ENCODE measurements at places on chromosomes 11 and 22.
A peak's percentile ranks its signal among the peaks of the same experiment; 100 is the strongest.

GRCh38 chr11:31442086-31442485 is 67.3 kb downstream of the IMMP1L start:
- no peak for DNase-seq

DNA sequence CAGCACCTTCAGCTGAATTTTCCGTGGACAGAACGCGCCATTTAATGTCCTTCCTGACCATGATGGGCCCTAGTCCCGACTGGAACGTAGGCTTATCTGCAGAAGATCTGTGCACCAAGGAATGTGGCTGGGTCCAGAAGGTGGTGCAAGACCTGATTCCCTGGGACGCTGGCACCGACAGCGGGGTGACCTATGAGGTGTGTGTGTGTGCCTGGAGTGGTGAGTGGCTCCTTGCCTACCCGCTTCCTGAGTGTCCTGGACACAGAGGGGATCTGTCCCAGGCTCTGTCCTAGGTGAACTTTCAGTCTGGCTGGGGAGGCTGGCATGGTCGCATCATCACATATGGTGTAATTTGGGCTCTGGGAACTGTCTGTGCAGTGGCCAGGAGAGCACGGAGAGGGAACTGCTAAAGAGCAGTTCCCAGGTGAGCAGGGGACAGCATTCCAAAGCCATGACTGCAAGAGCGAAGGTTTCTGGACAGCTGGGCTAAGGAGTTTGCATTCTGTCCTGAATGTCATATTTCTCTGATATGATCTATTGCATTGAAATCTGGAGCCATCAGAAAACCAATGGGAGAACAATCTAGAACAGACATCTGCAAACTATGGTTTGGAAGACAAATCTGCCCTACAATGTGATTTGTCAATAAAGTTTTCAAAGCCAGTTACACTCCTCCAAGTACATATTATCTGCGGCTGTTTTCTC is 104.3 kb downstream of the RRAS2 start:
- no peak for DNase-seq

DNA sequence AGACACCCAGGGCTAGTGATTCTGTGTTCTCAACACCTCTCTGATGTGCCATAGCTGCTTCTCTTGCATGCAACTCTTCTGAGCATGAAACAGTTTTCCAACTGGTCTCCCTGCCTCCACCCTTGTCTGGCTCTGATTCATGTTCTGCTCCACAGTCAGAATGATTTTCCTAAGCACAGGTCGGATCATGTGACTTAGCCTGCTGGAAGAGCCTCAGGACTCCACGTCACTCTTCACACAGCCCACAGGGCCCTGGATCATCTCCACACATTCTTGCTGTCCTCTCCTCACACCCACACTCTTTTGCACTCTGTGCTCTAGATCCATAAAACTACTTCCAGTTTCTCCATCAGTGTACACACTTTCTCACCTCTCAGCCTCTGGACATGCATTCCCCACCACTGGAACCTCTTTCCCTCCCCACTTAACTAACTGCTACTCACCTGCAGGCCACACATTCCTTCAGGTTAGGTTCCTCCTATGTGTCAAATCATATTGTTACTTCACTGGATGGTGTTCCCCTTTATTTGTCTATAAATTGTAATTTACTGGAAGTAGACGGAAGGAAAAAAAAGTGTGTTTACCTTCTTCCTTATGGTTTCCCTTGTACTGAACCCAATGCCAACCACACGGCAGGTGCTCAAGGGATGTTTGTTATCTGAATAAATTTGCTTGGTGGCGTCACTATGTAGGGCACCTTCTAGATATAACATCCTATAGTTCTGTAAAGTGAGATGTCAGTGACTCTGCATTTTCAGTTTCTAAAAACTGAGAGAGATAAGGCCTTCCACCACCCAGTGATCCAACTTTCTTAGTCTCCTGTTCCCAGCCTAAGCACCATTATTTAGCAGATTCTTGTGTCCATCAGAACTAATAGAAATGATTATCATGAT is 133.7 kb downstream of the ETS1 start:
- DNase-seq: no peak

DNA sequence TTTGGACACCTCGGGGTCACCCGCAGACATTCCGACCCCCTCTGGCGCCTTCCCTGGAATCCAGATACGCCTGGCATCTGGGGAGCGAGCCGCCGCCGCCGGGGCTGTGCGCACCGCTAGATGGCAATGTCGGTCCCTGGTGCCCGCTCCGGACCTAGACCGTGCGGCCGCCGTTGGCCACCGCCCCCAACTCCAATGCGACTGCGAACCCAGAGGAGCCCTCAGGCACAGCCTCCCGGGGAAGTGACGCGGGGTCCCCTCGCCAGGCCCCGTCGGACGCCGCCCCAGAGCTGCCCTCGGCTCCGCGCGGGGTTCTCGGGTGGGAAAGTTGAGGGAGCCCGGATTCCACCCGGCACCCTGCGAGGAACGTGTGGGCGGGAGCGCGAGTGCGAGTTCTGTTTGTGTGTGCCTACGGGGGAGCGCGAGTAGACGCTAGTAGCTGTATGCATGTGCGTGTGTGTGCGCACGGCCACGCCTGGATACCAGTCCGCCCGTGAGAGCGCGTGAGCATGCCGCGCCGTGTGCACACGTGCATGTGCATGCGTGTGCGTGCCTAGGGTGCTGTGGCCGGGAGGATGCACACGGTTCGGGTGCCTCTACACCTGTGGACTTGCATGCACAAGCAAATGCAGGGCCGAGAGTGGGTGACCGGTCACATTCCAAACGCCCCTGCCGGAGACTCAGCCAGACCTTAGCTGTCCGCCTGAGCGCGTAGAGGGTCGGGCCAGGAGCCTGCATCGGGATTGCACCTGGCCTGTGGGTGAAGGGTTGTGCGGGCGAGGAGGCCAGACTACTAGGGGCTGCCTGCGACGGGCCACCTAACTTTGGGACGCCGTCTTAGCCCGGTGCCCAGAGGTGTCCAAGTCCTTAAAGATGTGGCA is 1.9 kb downstream of the CHRM4 start:
- DNase-seq: peak; percentile 11

- no peak for DNase-seq
These were observed 428 bp downstream of the CDKN1C start for GRCh38 chr11:2885017-2885677.

GRCh38 chr11:113781682-113782081 is 2.1 kb downstream of the CLDN25 start:
- DNase-seq: no peak

GRCh38 chr11:26860091-26860780 is 133.7 kb upstream of the FIBIN start:
- DNase-seq: no peak

GRCh38 chr11:15163136-15163535 is 48.4 kb downstream of the INSC start:
- no peak for DNase-seq

- no peak for DNase-seq
These were observed 42.5 kb upstream of the GAL start for GRCh38 chr11:68641880-68642279.

GRCh38 chr22:26210334-26210733 is 41.1 kb downstream of the SEZ6L start:
- DNase-seq: no peak

- no peak for DNase-seq
These were observed 110.8 kb downstream of the MORC2 start for GRCh38 chr22:30857791-30858190.

GRCh38 chr11:121291319-121291718 is 1.3 kb upstream of the SC5D start:
- no peak for DNase-seq

GRCh38 chr22:22431271-22432220 is 77.0 kb downstream of the ZNF280B start:
- DNase-seq: no peak

- DNase-seq: no peak
These were observed 4.7 kb upstream of the ARHGAP42 start for GRCh38 chr11:100682247-100682969.

GRCh38 chr22:44260216-44261035 is 52.3 kb downstream of the SHISAL1 start:
- no peak for DNase-seq

GRCh38 chr11:40819230-40819629 is 640.2 kb downstream of the LRRC4C start:
- DNase-seq: no peak

DNA sequence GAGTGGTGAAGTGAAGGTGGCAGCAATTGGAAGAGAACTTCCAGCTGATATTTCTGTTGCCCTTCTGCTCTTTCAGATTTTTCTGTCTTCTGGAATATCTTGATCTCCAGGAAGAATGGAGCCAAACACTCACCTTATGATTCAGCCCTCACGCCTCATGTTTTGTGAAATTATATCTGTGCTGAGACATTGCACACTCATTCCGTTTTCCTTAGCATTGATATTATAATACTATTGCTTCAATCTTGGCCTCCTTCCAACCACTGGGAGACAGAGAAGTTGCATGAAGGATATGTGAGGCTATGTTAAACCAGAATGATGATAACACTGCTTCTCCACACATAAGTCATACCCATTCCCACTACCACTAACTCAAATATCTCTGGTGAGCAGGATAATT is 177.9 kb downstream of the ETS1 start:
- DNase-seq: no peak

DNA sequence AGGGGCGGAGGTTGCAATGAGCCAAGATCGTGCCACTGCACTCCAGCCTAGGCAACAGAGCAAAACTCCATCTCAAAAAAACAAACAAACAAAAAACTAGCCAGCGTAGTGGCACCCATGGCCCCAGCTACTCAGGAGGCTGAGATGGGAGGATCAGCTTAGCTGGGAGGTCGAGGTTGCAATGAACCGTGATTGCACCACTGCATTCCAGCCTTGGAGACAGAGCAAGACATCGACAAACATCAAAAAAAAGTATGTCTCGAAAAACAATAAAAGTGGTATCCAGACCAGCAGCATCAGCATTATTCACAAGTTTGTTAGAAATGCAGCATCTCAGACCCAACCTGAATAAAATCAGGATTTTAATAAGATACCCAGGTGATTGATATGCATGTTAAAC is 6.2 kb upstream of the MAPK1 start:
- no peak for DNase-seq

- no peak for DNase-seq
These were observed 16.9 kb downstream of the SAAL1 start for GRCh38 chr11:18088966-18089365.

DNA sequence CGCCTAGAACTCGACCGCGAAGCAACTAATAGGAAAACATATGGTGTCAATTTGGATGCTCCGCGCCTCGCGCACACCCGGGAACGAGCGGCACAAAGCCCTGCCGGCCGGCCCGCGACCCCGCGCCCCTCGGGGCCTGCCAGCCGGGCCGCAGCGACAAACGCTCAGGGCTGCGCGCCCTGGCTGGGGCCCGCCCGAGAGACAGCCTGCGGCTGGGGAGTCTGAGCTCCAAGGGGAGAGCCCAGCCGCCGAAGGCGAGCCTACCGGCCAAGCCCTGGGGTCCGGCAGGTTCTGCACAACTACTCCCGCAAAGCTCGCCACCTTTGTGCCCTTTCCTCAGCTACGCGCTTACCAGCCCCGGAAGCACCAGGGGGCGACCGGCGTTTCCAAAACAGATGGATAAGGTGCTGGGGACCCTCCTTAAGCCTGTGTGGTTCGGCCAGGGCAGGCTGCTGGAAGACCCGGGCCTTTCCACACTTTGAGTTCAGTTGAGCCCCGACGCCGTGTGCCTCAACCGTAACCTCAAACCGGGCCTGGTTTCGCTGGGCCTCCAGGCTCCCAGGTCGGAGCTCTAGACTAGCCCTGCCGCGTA is 6.0 kb downstream of the PAX6 start:
- DNase-seq: no peak

DNA sequence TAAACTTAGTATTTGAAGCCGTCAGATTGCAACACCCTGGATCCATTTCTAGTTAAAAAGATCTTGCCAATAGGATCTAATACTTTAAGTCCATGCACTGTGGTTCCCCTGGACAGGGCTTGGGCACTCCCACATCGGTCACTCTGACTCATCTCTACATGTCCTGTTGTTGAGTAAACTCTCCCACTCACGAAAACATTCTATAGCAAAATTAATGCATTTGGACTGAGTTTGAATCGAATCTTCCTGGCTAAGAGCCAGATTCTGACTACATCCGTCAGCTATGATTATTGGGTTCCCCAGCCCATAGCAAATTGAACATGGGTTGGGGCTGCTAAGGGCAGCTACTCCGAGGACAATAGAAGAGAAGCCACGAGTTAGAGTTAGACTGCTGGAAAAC is 182.1 kb upstream of the SORL1-AS1 start:
- no peak for DNase-seq

- no peak for DNase-seq
These were observed 41.8 kb downstream of the BARX2 start for GRCh38 chr11:129417458-129417857.

DNA sequence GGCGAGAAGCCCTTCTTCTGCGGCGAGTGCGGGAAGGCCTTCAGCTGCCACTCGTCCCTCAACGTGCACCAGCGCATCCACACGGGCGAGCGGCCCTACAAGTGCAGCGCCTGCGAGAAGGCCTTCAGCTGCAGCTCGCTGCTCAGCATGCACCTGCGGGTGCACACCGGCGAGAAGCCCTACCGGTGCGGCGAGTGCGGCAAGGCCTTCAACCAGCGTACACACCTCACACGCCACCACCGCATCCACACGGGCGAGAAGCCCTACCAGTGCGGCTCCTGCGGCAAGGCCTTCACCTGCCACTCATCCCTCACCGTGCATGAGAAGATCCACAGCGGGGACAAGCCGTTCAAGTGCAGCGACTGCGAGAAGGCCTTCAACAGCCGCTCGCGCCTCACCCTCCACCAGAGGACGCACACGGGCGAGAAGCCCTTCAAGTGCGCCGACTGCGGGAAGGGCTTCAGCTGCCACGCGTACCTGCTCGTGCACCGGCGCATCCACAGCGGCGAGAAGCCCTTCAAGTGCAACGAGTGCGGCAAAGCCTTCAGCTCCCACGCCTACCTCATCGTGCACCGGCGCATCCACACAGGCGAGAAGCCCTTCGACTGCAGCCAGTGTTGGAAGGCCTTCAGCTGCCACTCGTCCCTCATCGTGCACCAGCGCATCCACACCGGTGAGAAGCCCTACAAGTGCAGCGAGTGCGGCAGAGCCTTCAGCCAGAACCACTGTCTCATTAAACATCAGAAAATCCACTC is 12.2 kb downstream of the ZNF74 start:
- DNase-seq: no peak

Data from DMS 273 treated with DMSO at 0.1 percent for 48 hours (cell line).